ENCODE measurements at places on chromosomes 1 and 21.
A peak's percentile ranks its signal among the peaks of the same experiment; 100 is the strongest.

DNA sequence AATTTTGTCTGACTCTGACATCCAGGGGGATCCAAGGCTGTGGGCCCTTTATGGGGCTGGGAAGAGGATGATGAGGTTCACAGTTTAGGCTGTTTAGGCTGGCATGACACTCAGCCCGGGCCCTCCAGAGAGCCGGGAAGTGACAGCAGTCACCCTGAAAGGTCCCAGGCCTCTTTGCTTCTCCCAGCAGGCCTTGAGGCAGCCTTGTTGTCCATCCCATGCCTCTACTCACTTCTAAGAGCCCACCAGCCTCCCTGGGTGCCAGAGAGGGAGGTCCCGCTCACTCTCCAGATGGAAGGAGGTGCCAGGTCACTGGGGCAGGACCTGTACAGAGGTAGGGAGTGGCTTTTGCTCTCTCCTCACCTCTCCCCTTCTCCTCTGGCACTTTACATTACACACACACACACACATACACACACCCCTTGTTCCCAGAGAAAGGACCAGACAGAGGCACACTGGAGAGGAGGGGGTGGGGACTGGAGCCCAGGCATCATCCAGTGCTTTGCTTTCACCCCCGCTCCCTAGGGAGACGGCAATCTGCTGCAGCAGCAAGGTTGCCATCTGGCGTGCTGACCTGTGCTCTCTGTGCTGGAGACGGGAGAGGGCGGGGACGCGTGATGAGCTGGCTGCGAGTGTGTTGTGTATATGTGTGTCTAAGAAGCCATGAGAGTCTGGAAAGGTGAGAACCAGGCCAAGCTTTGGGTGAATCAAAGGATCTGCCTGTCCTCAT is 4.6 kb downstream of the KLHDC8A start:
- peak; percentile 60 for DNase-seq

- peak; percentile 97 for DNase-seq
Measured at GRCh38 chr1:219088778-219089557, 84.7 kb upstream of the LYPLAL1 start.

- no peak for DNase-seq
Measured at GRCh38 chr1:45335855-45336324, 4.1 kb upstream of the TOE1 start.

- no peak for DNase-seq
Measured at GRCh38 chr1:2251786-2252185, 23.7 kb downstream of the SKI start.

GRCh38 chr1:209318181-209319056 is 265.1 kb upstream of the CAMK1G start:
- peak; percentile 61 for DNase-seq

DNA sequence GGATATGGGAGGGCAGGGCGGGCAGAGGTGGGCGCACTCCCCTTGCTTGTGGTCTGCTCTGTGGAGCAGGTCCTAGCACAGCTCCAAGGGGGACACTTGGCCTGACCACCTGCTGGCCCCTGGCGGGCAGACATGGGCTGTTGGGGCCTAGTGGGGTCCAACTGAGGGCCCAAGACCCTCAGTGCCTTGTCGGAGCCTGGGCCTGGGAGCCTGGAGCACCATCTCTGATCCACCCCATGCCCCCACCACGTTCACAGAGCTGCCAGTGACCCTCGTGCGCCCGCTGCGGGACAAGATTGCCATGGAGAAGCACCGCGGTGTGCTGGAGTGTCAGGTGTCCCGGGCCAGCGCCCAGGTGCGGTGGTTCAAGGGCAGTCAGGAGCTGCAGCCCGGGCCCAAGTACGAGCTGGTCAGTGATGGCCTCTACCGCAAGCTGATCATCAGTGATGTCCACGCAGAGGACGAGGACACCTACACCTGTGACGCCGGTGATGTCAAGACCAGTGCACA is 70.6 kb downstream of the OBSCN start:
- DNase-seq = no peak

DNA sequence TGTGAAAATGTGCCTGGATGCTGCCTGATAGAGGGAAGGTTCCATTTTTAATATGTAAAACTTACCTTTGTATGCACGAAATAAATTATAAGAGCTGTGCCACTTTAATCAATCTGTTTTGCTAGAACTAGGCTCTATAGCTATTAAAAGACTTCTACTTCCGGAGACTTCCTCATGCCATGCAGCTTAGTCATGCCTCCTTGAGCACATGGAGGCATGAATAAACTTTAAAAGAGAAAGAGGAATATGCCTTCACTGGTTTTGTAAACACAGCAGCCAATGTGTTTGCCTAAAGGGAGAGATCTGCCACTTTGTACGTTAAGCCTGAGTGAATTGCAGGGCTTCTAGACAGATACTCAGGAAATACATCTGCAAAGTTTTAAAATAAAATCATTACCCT is 604.6 kb downstream of the LRRIQ3 start:
- peak; percentile 1 for DNase-seq

DNA sequence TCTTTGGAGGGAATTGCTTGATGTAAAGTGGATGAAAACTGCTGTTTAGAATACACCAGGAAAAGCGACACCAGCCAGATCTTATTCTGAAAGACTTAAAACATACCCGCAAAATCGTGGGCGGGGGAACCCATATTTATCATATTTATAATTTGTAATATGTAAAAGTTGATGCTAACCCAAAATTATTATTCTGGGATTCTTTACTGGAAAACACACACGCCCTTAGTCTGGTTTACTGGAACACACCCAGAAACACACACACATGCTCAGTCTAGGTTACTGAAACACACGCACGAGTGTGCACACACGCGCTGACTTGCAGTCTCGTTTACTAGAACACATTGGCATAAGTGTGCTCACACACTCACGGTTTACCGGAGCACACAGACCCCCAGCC is 32.5 kb downstream of the ATP5PO start:
- DNase-seq = no peak

DNA sequence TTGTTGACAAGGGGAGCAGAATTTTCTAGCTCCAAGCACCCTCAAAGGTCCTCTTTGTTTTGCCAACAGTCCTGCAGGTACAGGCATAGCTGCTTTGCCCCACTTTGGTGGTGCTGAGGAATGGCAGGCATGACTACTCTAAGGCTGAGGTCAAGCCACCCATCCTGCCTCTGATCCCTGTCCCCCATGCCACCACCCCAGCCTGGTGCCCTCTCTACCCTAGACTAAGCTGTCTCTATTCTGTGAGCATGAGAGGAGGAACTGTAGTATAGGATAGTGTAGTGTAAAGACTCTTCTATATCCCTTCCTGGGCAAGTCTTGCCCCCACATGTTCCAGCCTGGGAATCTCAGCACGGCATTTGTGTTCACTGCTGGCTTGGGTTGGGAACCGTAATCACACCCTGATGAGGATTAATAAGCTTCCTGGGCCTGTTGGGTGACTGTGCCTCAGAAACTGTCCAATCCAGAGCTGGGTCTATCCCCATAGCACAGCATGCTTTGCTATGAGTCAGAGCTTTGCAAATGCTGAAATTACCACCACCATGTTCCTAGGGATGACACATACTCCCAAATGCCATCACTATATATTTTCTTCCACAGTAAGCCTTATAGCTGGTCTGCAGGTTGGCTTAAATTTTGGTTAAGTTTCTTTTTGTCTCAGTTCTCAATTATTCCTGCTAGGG is 105.7 kb upstream of the PPP2R5A start:
- peak; percentile 99 for DNase-seq

- no peak for DNase-seq
Measured at GRCh38 chr21:37039411-37040075, 33.0 kb downstream of the RIPPLY3 start.

DNA sequence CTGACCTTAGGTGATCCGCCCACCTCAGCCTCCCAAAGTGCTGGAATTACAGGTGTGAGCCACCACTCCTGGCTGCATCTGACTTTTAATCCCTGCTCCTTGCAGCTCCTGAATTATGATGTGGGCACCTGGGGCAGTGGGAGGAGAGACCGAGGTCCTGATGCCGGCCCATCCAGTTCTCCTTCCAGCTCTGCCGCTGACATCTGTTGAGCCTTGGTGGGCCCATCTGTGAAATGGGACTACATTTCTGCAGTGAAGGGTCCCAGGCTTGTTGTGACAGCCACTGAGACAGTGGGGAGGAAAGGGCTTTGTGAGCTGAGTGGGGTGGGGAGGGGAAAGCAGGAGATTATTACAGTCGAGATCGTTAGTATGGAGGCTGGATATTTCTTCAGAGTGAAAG is 11.8 kb downstream of the PLA2G2F start:
- DNase-seq = no peak

GRCh38 chr21:45551316-45551715 is 9.1 kb upstream of the SLC19A1 start:
- DNase-seq = peak; percentile 94

- no peak for DNase-seq
Measured at GRCh38 chr1:213381572-213382084, 330.6 kb downstream of the RPS6KC1 start.

DNA sequence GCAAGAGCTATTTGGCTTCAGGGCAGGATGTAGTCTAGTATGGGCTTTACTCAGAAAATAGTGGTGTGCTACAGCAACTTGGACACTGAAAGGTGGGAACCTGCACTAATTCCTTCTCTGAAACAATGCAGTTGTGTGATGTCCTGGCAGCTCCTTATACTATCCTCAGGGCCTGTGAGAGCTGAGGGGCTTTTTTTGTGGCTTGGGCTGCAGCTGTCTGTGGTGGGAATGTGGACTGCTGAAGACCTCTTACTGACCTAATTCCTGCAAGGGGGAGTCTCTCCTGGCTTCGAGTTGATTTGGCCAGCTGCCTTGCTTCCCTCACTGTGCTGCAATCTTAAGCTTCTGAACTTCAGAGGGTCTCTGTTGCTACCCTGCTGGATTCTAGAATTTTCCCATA is 22.3 kb upstream of the CHODL start:
- no peak for DNase-seq

- DNase-seq = no peak
Measured at GRCh38 chr1:8077602-8078001, 51.5 kb upstream of the ERRFI1 start.

DNA sequence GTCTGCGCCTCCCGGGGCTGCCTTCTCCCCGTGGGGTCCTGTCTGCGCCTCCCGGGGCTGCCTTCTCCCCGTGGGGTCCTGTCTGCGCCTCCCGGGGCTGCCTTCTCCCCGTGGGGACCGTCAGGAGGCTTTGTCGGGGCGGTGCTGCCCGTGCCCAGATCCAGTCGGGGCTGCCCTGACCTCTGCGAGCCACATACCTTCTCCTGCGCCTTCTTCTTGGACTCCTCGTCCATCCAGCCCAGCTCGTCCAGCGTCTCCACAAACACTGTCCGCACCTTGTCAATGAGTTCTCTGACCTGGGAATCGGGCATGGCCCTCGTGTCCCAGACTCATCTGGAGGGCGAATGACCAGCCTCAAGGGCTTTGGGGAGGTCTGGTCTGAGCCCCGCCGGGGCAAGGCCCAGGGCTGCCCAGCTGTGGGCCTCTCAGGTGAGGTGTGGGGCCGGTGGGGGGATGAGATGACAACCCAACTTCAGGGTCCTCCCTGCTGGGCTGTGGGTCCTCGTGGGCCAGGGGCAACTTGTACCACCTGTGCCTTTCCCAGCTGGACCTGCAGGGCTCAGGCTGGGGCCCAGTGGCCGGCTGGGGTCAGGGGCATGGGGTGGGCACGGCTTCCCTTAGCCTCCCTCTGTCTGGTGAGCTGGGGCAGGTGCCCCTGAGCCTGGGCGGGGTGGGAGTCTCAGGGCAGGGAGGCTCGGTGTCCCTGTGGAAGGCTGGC is 9.4 kb downstream of the PRXL2B start:
- no peak for DNase-seq

GRCh38 chr1:119631433-119632102 is 16.5 kb downstream of the ZNF697 start:
- peak; percentile 96 for DNase-seq

GRCh38 chr1:200217703-200218102 is 190.2 kb downstream of the NR5A2 start:
- no peak for DNase-seq

DNA sequence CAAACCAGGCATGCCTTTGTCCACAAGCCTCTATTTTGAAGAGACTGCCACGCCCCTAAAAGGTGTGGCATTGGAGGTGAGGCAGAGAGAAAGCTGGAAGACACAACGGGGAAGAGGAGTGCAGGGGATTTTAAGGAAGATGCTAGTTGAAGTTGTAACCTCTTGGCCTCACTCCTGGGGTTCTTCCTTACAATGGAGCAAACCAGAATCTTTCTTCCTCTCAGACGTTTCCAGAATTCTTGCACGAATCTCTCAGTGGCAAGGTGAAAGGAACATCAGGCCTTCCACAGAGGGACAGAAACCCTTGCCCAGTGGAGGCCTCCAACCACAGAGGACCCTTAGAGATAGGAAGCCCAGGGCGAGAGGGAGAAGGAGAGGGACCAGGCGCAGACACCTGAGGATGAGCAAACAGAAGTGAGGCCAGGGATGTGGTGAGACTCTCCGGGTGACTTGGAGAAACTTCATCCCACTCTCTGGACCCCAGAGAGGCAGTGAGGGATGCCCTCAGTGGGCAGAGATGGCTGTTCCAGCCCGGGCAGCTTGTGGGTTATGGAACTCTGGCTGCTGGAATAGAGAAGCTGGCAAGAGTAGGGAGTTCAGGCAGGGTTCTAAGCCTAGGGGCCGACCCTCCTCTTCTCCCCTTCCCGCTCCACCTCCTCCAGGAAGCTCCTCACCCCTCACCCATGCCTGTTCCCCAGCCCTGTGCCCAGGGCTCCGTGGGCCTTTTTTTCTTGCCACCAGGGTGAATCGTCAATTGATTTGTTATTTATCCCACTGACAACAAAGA is 136.8 kb upstream of the RUNX3 start:
- DNase-seq = no peak

GRCh38 chr1:224014330-224014649 is 99.6 kb upstream of the FBXO28 start:
- peak; percentile 11 for DNase-seq

- DNase-seq = peak; percentile 55
Measured at GRCh38 chr1:5975133-5975880, 16.9 kb downstream of the NPHP4 start.

DNA sequence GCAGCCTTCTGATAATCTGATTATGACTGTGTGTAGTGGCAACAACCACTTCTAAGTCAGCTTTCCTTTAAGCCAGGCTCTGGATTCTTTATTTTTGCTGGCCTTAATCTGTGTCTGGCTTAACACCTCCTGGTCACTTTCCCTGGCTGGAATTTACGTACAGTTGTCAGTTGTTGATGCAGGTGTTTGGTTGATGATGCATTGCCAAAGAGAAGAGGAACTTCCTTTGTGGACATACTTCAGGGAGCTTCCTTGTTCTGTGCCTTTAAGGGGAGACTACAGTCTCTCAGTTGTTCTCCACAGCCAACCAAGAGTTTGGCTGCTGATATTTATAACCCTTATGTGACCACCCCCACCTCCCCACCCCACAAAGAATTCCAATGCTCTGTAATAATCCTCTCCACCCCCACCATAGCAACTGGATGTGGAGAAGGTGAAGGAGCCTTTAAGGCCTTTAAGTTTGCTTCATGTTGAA is 96.0 kb upstream of the BMP8A start:
- DNase-seq = peak; percentile 79

- peak; percentile 29 for DNase-seq
Measured at GRCh38 chr1:69246710-69247109, 321.0 kb upstream of the LRRC7 start.

GRCh38 chr1:209652873-209653401 is 712 bp upstream of the LAMB3 start:
- no peak for DNase-seq
